Activated CD4-positive, alpha-beta T cell treated with anti-CD3 and anti-CD28 coated beads, Interleukin-2, amount 50 U/mL, for 24 hours (primary cell): ENCODE measurements at places on chromosomes 11 and 22.

GRCh38 chr11:30016588-30017363 lies at the start of gene KCNA4:
Gene KCNA4 (minus strand): TSS chr11:30017030. CDS start chr11:30012678, 4,352 bp downstream.
- DNase-seq: no peak

- no peak for DNase-seq
Measured at GRCh38 chr11:66151273-66151672, 81.2 kb downstream of the PACS1 start.

DNA sequence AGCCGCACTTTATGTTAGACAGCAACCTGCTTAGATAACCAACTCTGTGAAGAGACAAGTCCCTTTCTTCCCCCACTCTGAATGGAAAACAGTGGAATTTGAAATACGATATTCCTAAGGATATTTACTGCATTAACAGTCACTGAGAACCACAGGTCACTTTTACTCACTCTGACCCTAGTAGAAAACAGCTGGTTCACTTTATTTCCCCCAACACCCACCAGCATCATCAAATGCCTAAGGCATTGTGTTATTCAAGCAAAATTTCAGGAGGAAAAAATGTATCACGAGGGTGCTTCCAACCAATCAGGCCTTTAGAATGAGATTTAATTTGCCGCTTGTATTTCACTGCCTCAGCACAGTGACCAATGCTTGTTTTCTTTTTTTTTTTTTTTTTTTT lies 1134.1 kb upstream of the CCDC90B start:
- no peak for DNase-seq

DNA sequence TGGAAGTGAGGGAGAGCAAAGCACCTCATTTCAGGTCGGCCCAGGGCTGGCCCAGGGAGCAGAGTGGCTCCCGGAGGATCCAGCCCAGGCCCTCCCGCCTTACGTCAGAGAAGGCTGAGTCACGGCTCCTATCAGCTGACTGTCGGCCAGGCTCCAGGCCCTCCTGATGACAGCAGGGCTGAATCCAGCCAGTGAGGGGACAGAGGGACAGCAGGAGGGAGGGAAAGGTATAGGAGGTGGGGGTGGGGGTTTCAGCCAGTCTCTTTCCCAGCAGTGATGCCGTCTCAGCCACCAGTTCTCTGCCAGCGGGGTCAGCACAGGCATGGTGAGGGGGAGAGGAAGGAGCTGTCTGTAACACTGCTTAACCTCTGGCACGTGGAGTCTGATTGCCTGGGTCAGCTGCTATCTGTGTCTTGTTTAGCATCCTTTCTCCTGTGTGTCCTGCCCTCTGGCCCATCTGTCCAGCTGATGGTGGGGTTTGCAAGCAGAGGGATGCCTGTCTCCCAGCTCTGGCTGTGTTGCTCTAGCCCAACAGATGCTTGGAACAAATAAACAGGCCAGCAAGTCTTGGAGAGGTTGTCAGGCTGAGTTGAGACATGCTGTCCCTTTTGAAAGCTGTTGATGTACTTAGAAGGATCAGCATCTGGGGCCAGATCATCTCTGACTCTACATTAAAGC lies 74.0 kb downstream of the ADAMTS15 start:
- DNase-seq: no peak

- no peak for DNase-seq
Measured at GRCh38 chr11:75481223-75481921, 44.4 kb downstream of the GDPD5 start.

- no peak for DNase-seq
Measured at GRCh38 chr11:114447892-114448291, 8.6 kb downstream of the REXO2 start.
